ENCODE measurements at places on chromosomes 12 and 14.

DNA sequence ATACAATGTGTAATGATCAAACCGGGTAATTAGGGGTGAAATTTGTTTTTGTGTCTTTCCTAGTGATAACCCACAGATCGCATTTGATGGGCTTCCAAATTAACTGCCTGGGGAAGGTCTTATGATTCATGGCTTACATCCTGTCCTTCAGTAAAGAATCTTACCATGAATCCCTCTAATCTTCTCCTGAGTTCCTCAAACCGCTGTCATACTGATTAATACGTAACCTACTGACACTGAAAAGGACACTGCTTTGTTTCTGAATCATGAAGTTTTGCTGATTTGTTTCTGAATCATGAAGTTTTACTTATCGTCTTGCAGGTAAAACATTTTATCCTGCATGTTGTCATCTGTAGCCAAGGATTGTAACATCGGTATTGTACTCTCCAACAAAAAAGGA lies 52.0 kb upstream of the CRY1 start:
- no peak for DNase-seq

- DNase-seq, result no peak
Observed at GRCh38 chr12:54389607-54390175, 5.2 kb upstream of the ZNF385A start.

DNA sequence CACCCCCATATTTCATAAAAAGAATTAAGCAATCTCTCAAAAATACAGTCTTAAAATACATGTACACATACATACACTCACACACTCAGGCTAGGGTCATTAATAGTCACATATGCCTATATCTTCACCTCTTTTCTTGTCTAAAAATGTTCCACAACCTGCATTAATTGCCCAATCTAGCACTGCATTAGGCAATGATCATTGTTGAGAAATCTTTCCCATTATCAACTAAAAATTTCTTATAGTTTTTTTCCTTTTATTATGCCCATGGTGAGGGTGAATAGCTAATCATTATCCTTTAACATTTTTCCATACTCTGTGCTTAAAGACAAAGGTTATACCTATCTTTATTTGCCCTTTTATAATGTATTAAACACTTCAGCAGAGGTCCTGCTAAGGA lies 38.3 kb downstream of the FSCB start:
- DNase-seq, result no peak

- DNase-seq, result no peak
Observed at GRCh38 chr14:104706733-104707607, 17.1 kb upstream of the ADSS1 start.

GRCh38 chr12:96196781-96197180 lies 2.6 kb downstream of the ELK3 start:
- DNase-seq, result no peak

- no peak for DNase-seq
Observed at GRCh38 chr12:124870515-124870914, 6.9 kb upstream of the SCARB1 start.

- no peak for DNase-seq
Observed at GRCh38 chr14:96888158-96888557, 91.0 kb downstream of the VRK1 start.

GRCh38 chr12:32139064-32139421 lies 32.4 kb downstream of the BICD1 start:
- DNase-seq, result peak; percentile 55

GRCh38 chr14:59482541-59483331 lies 1.5 kb downstream of the L3HYPDH start:
- peak; percentile 16 for DNase-seq

- no peak for DNase-seq
Observed at GRCh38 chr14:71486279-71486678, 445.9 kb upstream of the RGS6 start.
